Neural crest cell (in vitro differentiated cells): ENCODE measurements at places on chromosomes 2 and 18. TPM values are rescaled to one million over a fixed set of nuclear protein-coding genes. Genes with fewer than 3 reads are reported as not detected.

The ABCB11 gene
- total RNA-seq, result 0.07 and 0.11 TPM in 2 replicates

The RAB27B gene
- 0.25 and 0.44 TPM in 2 replicates for total RNA-seq

The CD8B gene
- total RNA-seq, result not detected in 2 replicates

The DLGAP1 gene
- total RNA-seq, result 11.5 and 11.7 TPM in 2 replicates

The MC5R gene
- total RNA-seq, result not detected in 2 replicates

The SLC8A1 gene
- 4.2 and 4.7 TPM in 2 replicates for total RNA-seq

The CD226 gene
- 0.40 and 1.0 TPM in 2 replicates for total RNA-seq

GRCh38 chr2:218307415-218308090, 15.2 kb upstream of the TMBIM1 start:
- no peak for DNase-seq

DNA sequence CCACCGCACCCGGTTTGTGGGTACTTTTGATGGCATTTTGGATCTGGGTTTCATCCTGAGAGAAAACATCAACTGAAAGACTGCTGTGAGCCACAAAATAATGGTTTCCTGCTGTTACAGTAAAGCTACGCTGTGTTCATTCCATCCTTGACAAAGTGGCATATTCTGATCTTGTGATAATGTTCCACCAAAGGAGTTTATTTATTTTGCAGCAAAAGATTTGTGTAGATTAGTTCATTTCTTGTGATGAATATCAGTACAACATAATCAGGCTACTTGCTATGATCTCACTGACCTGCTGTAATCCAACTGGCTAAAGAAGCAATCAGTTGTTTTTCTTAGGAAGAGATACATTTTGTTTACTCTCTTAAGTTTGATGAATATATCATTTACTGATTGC, 45.0 kb downstream of the EEF1B2 start:
- no peak for DNase-seq

- no peak for DNase-seq
These were observed 84.9 kb downstream of the SESTD1 start for GRCh38 chr2:179179719-179180118.

DNA sequence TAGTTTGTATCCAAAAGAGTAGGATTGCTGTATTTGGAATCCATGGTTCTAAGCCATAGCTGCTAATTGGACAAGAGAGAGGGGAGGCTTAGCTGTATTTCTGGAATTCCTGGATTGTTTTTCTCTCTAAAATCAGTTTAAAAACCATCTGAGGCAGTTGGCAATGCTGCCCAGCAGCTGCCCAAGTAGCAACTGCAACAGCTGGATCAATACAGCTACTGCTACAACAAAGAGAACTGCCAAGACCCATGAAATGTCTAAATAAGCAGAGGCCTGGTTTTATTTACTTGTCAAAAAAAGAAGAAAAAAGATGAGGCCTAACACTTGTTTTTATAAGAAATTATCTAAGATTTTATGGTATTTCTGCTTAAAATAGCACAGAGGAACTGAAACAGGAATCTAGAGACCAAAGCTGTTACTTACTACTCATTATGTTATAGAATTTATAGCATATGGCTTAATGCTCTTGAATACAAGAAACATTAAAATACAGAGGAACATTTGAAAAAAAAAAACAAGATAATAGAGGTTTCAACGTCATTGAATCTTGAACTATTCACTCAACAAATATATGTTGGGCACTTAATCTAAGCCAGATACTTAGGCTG, 39.1 kb downstream of the TMEFF2 start:
- no peak for DNase-seq

- no peak for DNase-seq
These were observed 11.3 kb upstream of the VRK2 start for GRCh38 chr2:58035352-58035751.

- no peak for DNase-seq
These were observed 161.8 kb downstream of the FAM210A start for GRCh38 chr18:13564579-13564978.

GRCh38 chr2:235827585-235827992, 333.7 kb downstream of the AGAP1 start:
- no peak for DNase-seq

GRCh38 chr2:168118733-168119514, 128.5 kb downstream of the STK39 start:
- DNase-seq, result peak; percentile 46

DNA sequence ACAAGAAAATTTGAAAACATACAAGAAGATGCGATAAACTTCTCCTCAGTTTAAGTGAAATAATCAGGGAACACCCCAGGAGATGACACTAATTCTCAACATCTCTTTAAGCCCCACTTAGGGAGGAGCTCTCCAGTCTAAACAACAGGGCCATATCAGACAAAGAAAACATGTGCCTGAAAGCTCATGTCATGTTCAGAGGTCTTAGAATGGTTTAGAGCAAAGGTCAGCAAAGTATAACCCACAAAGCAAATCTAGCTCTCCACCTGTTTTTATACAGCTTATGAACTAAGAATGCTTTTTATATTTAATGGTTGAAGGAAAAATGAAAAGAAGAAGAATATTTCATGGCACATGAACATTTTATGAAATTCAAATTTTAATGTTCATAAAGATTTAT, 155.6 kb upstream of the NOL4 start:
- DNase-seq, result no peak

- DNase-seq, result peak; percentile 96
These were observed 15.9 kb upstream of the ATP6V1B1 start for GRCh38 chr2:70919672-70920366.

GRCh38 chr2:219445220-219445640, 10.6 kb downstream of the SPEG start:
- DNase-seq, result no peak

DNA sequence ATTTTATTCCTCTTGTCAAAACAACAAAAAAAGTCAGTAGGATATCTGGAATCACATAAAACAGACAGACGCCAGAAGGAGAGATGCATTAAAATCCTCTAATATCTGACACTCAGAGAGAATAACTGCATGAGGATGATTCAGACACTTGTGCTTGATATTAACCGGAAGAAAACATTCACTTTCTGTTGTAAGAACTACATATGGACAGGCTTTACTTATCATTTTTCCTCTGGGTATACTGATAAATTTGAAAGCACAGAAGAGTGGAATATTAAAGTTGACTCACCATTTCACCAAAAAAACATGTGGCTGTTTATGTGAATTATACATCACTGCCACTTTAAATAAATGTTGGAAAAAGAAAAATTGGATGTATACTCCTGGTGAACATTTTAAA, 589.1 kb upstream of the CDH2 start:
- no peak for DNase-seq

GRCh38 chr2:178392215-178392614, 58.8 kb downstream of the PRKRA start:
- DNase-seq, result no peak

DNA sequence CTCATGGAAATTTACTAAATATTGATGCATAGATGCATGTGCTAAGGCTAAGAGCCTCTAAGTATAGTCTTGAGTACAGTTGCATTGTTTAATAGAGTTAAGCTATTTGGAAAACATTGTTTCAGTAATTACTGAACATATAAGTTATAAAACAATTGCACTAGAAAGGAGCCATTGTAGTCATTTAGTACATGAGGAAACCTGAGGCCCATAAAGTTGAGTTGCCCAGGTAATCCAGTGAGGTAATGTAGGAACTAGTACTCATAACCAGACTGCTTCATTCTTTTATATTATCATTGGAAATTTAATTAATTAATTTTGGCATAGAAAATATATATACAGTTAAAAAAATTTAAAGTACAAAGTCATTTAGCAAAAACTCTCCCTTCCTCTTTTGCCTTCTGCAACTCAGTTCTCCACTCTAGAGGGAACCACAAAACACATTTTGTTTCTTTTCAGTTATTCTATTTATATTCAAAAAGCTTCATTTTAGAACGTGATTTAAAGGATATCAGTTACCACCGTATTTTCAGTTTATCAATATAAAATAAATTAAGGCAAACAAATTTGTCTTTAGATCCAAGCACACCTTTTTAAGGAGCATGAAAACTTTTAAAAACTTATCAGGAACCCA, 27.8 kb upstream of the TBR1 start:
- DNase-seq, result no peak

GRCh38 chr2:205280596-205281236, 401.6 kb upstream of the NRP2 start:
- DNase-seq, result no peak

DNA sequence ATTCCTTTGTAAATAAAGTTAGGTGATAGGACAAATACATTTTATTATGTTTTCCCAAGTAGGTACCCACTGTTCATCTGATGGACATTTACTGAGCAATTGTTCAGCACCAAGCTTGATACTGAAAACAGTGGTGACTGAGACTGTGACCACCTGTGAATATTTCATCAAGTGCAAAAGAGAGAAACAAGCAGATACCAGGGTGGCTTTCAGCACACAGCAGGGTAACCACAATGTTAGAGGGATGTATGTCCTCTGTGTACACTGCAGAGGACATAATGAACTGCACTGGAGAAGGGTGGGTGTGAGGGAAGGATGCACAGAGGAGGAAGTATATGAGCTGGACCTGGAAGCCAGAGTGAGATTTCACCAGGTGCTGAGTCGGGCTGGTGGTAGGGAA, 411.8 kb downstream of the RAD51AP2 start:
- no peak for DNase-seq

- DNase-seq, result no peak
These were observed 215.6 kb upstream of the SMIM21 start for GRCh38 chr18:75643083-75643482.

DNA sequence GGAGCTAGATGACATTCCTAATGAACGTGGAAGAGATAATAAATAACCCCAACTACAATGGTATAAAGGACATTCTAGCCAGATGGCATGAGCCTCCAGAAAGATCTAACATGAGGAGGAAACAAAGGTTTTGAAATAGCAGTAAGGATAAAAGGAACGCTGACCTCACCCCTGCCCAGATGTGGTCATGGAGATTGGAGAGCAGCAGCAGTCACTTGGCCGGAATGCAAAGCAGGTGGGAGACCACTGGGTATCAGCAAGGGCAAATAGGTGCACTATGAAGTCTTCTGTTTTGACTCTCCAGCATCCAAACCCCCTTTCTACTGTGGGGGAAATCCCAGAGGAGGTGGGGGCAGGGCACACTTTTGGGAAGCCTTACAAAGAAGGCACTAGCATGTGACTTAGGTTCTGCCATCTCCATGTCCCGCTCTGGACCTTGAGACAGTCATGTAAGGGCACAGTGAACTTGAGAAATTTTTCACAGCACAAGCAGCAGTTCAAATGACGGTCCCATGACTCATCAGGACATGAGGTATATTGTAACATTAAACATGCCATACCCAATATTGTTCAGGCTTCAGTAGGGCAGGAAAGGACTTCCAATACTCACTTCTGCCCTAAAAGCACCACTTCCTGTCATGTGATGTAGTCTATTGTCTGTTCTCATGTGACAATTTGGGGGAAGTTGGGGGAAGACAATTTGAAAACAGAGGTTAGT, 55.2 kb downstream of the METTL4 start:
- no peak for DNase-seq

DNA sequence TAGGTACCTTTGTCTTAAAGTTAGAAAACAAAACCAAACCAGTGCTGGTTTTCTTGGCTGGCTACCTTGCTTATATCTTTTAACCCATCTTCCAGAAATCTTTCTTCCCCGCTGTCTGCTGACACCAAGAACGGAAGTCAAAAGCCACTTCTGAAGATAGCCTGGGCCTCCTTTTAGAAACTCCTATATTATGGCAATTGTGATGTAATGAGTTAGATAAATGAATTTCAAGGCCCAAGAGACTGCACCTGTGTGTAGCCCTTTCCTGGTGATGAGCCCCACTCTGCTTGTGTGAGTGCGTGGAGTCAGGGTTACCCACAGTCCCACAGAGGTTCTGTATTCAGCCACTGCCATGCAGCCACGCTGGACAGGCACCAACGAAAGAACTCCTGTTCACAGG, 60.7 kb downstream of the ARMC9 start:
- DNase-seq, result no peak

DNA sequence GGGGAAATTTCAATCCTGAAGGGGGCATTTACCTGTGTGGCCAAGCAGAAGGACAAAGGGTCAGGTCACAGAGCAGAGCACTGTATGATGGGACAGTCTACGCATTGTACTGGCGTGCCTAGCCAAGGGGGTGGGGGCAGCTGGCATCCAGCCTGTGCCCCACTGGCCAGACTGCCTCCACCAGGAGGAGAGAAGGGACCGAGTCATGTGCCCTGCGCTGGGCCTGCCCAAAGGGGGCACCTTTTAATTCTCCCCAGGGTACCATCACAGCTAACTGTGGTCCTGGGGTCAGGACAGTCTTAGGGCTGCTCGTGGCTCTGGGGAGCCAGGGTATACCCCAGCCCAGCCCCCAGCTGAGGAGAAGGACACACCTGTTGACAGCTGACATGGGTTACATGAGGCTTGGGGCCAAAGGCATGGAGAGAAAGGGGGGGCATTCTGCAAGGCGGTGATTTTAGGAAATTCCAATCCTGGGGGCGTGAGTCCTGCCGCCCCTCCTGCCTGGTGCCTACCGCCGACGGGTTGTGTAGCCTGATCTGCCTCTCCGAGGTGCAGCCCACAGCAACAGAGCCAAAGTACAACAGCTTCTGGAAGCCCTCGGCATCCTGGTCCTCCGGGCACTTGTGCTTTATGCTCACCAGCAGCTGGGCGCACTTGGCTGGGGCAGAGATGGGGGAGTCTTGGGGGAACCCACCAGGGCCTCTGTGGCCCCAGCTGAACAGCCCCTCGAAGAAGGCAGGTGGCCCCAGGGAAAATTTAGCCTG, 11.0 kb downstream of the CFAP65 start:
- no peak for DNase-seq

DNA sequence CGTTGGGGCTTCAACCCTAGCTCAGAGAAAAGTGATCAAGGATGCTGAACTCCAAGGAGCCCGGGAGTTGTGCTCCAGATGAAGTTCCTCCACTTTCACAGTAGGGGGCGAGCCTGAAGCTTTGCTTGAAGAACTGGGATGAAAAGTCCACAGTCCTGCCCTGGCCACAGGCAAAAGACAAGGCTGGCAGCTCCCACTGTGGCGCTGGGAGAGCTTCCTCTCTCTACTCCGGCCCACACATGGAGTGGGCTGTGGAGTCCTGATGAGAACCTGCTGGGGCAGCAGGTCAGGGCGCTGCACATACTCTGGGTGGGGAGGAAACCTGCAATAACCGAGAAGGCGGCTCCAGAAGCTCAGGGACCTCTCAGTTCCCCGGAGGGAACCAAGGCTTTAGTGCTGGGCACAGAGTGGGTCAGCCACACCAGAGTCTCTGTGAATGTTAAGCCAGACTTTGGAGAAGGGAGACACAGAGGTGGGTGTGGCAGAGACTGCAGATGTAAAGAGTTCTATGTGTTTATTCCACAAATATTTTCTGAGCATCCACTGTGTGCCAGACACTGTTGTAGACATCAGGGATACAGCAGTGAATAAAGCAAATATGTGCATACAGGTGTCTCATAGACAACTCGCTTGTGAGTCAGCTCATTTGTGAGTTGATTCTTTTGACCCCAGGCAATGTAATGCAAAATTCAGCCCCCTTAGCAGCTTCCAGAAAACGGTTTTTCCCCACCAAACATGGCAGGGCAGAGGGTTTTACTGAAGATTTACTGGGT, 48.0 kb upstream of the MRPL33 start:
- DNase-seq, result peak; percentile 65
